ENCODE measurements at places on chromosomes 13 and 19. TPM values are rescaled to one million over a fixed set of nuclear protein-coding genes. Genes with fewer than 3 reads are reported as not detected.

Gene CEACAM5
- total RNA-seq, result not detected

Gene TSSK6
- 0.92 TPM for total RNA-seq

Gene EPSTI1
- total RNA-seq, result 8.8 TPM

DNA sequence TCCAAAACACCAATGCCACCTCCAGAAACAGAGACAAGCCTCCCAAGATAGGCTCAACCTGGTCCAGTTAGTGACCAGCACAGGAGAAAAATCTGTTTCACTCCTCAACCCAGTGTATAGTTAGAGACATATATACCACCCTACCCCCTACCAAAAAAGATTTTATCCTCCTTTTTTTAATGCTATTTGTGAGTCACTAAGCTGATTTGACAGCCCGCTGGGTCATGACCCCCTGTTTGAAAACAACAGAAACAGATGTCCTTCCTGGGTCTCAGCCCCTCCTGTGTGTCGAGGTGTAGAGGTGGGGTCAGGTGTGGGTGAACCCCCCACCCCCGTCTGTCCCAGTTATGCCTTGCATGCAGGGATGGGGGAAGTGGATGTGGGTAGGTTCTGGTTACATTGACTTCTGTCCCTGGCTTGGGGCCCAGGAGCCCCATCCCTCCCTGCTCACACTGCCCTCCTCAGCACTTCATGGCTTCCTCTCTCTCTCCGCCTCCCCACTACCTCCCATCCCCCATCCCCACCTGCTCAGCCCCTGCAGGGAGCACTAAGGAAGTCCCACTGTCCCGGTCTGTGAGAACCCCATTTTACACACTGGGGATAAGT lies 14.0 kb upstream of the TOMM40 start:
- DNase-seq, result no peak
- no peak overlapping the region for H3K4me3 ChIP-seq
- H3K4me1 ChIP-seq, result peaks cover 4% of the 10 kb centered on the region

DNA sequence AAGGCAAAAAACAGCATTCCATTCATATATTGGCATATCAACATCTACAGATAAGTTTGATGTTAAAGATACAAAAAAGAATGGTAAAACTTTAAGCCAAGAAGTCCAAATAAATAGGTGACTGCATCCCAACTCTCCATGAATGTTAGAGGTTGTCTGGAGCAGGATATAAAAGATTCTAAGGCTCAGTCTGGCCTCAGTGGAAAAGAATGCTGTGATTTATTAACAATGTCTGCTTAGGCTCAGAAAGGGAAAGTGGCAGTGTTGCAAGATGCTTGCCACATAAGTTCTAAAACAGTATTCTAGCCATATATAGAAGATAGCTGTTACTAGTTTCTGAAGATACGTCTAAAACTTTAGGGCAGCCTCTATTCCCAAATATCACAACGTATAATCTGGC lies 179.8 kb upstream of the NBEA start:
- no peak for DNase-seq
- H3K27ac ChIP-seq, result no peak overlapping the region
- no peaks in the 10 kb centered on the region for H3K4me1 ChIP-seq
- H3K36me3 ChIP-seq, result no peaks in the 10 kb centered on the region

DNA sequence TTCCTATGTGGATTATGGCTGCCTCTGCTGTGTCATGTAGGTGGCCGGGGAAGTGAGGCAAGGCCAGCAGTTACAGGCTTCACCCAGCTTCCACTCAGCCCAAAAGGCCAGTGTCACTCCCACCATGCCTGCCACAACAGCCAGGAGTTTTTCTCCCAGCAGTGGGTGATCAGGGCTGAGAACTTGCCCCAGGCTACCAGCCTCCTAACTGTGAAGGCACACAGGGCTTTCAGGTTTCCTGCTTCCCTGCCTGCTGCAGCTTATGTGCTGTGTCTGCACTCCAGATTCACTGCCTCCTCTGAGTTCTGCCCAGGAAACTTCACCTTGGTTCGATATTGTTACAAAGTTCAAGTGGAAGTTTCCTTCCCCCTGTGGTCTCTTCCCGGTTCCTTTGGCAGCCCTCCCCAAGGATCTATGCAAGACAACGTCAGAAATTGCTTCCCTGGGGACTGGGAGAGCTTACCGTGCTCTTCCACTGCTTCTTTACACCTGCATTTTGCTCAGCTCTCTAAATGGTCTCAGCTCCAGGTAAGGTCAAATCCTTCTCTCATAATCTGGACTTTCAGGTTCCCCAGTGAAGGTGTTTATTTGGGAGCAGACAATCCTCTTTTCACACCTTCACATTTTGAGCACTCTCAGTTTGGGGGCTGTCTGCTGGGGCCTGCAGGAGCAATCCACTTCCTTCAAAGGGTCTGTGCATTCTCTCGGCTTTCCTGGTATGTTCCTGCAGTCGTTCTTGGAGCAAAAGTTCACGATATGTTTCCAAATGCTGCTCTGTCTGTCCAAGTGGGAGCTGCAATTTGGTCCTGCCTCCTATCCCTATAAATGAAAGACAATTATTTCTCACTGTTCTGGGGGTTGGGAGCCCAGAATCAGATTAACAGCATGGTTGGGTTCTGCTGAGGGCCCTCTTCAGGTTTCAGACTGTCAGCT lies 1730.1 kb upstream of the PRR20A start:
- H3K4me3 ChIP-seq, result no peak overlapping the region
- no peaks in the 10 kb centered on the region for H3K27me3 ChIP-seq
- H3K27ac ChIP-seq, result no peak overlapping the region
- no peak for DNase-seq

- no peak overlapping the region for H3K27ac ChIP-seq
- H3K36me3 ChIP-seq, result no peaks in the 10 kb centered on the region
- no peaks in the 10 kb centered on the region for H3K27me3 ChIP-seq
Measured at GRCh38 chr13:59111751-59112171, 1052.0 kb downstream of the DIAPH3 start.

DNA sequence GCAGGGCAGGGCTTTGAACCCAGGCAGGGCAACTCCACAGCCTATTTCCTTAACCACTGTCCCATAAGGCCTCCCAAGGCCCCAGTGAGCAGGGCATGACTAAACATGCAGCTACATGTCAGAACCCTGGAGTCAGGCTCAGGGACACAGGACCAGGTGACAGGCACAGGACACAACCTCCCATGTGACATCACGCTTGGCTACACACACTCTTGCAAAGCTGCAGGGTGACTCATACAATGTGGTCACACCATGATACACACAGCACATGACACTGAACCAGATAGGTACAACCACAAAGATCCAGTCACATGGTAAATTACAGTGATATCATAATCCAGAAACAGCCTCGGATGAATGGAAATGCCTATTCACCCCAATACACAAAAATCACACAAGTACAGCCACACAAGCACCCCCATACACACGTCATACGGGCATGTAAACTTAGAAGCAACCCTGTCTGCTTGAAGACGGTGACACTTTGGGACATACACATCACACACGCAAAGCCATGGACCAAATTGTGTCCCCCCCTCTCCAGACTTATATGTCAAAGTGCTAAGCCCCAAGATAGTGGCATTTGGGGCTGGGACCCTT lies 14.5 kb downstream of the KLK4 start:
- no peaks in the 10 kb centered on the region for H3K4me1 ChIP-seq
- DNase-seq, result no peak
- H3K27ac ChIP-seq, result no peak overlapping the region
- no peaks in the 10 kb centered on the region for H3K27me3 ChIP-seq
- no peaks in the 10 kb centered on the region for H3K36me3 ChIP-seq

GRCh38 chr13:32309312-32310133 lies 5.6 kb downstream of the ZAR1L start:
- no peaks in the 10 kb centered on the region for H3K36me3 ChIP-seq
- no peak overlapping the region for H3K27ac ChIP-seq
- H3K4me3 ChIP-seq, result peak overlapping the region; percentile 11
- no peak for DNase-seq

DNA sequence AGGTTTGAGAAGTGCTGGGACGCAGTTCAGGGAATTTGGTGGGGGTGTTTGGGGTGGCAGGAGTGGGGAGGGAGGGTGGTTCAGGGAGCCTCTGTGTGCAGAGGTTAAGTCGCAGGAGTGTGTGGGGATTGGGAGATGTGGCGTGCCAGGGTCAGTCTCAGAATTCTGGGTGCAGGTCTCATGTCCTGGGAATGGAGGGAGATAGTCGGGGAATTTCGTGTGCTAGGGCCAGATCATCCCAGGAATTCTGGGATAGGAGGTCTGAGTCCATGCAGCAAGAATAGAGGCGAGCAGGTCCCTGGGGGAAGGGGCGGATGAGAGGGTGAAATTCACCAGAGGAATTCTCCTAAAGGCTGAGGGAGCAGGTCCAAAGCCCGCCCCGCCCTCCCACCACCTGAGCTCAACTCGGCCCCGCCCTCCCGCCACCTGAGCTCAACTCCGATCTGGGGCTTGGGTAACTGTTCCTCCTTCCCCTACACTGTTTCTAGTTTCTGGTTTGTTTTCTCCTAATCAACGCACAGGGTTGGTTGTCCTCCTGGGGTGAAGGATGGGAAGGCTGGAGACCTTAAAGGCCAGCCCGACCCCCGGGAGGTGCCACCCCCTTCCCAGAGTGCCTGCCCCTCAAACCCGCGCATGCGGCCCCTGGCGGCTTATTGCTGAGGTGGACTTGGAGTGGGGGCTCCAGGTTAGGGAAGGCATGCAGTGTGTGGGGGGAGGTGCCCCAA lies 15.2 kb downstream of the KCNC3 start:
- DNase-seq, result no peak
- H3K4me1 ChIP-seq, result no peaks in the 10 kb centered on the region
- no peak overlapping the region for H3K27ac ChIP-seq
